ENCODE measurements at places on chromosomes 1 and 21.

DNA sequence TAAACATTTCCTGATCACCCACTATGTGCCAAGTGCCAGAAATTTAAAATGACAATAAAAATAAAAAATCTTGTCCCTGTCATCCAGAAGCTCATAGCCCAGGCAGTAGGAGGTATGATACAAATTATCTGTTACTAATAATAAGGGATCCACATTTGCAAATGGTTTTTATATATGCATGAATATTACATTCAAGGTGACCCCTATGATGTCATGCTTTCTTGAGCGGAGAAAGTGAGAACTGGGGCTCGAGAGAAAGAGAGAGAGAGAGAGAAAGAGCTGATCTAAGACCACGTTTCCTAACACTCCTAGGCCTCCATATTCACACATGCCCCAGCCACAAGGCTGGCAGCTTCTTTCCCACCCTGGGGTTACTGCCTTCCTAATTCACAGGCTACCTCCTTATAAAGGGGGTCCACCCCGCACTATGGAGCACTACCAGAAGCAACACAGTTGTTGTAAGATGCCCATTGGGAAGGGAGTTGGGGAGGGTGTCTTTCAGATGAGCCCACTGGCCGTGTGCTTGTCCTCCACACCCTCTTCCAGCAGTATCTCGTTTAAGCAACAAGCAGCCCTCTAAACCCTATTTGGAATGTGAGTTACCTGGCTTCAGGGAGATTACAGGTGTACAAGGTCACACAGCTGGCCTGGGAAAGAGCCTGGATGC, 28.8 kb upstream of the LRRN2 start:
- no peak for DNase-seq

GRCh38 chr21:15508554-15508953, 221.2 kb upstream of the USP25 start:
- no peak for DNase-seq

DNA sequence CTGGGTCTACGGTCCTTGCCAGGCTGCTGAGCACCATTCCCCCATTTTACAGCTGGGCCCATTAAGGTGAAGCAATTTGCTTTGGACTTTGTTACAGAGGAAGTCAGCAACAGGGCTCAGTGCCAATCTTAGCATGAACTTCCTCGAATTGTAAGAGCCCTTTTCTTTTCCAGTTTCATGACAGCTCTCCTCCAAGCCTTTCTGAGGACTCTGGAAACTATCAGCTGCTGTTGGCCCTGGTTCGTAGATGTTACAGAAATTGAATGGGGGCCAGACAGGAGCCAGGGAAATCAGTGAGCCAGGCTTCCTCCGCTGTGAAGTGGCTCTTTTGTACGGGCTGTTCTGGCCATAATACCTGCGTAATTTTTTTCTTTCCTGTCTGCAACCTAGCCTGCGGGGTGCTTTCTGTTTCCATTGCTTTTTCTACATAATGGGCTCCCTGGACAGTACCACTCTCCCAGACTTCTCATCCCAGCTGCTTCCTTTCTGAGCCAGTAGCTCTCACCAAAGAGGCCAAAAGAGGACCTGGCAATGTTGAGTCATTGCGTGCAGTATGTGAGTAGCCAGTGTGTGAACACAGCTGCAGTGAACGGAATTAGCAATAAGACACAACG, 386.3 kb downstream of the DISC1 start:
- DNase-seq, result peak; percentile 72

- DNase-seq, result no peak
These were observed 102.7 kb downstream of the HMGB4 start for GRCh38 chr1:33966346-33967141.

GRCh38 chr1:53982034-53982762, 35.8 kb downstream of the LDLRAD1 start:
- peak; percentile 49 for DNase-seq

DNA sequence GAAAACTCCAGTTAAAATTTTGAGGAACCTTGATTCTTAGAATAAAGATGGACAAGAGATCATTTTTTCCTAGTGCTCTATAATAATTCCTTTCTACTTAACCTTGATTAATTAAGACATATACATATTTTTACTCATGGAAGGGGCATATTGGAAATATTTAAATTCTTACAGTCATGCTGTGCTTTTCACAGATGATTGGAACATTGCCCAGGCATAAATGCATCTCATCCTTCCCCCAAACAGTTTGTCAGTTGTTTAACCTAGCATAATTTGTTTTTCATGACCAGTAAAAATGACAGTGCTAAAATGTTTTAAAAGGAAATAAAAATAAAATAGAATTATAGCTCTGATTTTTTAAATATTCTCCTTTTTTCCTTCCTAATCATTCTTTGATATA, 140.0 kb downstream of the DNM3 start:
- no peak for DNase-seq

- no peak for DNase-seq
These were observed 188.5 kb downstream of the ZSCAN20 start for GRCh38 chr1:33660956-33661355.

DNA sequence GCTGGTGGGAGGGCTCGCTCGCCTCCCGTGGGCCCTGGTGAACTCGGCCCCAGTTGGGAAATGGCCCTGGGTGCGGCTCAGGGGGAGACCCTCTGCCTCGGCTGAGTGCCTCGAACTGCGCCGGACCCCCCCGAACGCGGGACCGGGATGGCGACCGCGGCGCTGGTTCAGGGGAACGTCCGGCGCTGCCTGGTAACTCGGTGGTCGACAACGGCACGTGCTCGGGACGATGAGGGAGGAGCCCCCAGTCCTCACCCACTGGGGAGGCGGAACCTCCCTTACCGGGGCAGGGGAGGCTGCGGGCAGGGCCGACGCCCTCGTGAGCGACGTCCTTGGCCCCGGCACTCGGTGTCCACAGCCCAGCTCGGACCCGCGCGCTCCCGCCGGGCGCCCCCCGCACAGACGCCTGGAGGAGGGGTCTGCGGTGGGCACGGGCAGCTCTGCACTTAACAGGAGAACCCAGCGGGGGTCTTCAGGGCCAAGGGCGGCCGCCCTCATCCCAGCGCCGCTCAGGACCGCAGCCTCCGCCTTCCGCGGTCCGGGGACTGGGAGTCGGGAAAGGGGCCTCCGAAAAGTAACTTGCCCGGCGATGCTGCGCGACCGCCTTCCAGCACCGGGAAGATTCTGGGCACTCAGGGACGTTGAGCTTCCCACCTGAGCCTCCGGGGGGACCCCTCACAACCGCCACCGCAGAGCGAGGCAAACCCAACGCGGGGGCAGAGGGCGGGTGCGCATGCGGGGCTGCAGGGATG, 1.7 kb downstream of the HES4 start:
- DNase-seq, result peak; percentile 28

- no peak for DNase-seq
These were observed 56.0 kb upstream of the TRAPPC10 start for GRCh38 chr21:43956019-43956669.

- DNase-seq, result no peak
These were observed 217.2 kb upstream of the NFIA start for GRCh38 chr1:60865166-60865565.

DNA sequence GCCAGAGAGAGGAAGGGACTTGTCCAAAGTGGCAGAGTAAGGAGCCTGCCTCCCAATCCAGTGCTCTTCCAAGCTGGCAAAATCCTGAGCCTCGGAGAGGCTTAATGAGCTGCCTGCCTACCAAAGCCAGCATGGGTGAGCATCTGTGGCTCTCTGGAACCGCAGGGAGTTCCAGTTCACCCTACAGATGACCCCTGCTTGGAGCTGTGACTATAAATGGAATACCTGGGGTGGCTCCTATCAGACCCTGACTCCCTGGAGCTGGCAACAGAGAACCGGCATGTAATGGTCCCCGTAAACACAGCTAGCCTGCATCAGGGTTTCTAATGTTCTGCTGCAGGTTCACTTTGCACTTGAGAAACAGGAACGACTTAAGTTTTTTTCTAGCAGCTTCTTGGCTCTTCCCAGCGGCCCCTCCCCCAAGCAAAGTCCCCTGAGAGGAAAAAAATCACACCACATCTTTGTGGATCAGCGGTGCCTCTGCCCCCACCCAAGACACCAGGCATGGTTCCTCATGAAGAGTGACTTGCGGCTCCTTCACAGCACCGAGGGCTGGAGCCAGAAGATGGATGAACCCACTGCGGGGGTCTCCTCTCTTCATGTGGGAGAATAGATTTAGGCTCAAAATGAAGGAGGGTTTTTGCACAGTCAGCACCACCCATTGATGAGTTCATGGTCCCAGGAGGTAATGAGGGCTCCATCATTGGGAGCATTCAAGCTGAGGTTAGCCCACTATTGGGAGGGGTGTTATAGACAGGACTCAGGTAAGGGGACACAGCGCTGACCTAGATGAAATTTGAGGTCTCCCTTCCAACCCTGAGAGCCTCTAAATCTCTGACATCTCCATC, 79.0 kb downstream of the SYT2 start:
- DNase-seq, result no peak

- no peak for DNase-seq
These were observed 203.1 kb downstream of the NFIA start for GRCh38 chr1:61285371-61285885.

DNA sequence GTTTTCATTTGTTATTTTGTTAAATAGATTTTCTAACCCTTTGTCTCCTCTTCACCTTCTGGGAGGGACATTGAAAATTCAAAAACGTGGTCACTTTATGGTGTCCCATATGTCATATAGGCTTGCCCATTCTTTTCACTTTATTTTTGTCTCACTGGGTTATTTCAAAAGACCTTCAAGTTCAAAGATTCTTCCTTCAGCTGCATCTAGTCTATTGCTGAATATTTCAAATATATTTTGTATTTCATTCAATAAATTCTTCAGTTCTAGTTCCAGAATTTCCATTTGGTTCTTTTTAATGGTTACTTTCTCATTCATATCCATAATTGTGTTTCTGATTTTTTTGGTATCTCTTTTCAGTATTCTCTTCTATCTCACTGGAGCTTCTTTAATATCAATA, 11.6 kb upstream of the KCTD3 start:
- DNase-seq, result no peak

DNA sequence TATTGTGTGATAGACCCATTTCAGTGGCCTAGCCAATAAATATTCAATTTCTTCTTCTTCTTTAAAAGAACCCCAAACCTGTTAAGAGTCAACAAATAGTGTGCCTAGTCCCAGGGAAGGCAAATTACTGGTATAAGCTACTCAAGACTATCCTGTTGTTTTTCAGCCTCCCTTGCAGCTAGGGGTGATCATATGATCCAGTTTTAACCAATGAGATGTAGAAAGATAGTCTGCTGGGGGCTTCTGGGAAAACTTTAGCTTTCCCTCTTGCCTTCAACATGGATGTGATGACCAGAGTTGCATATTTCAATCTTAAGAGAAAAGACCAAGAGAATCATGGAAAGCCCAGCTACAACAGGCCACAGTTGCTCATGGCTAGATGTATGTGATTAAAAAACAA, 4.7 kb upstream of the NUP210L start:
- no peak for DNase-seq

DNA sequence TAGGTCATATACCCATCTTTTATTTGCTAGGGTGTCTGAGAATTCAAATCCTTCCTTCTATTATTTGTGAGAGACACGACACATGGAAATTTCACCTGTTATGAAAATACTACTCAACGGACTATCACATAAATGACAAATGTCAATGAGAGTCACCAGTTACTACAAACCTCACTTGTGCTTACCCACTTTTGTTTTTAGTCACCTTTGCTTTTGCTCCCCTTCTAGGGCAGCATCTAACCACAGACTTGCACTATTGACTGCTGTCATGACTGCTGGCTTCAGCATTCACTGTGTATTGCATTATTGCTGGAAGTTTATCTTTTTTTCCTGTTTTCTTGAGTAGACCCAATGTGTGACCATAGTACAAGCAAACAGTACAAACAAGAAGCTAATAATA, 1048.0 kb downstream of the PLA2G4A start:
- DNase-seq, result no peak
